ENCODE measurements at places on chromosomes 1 and 21.

DNA sequence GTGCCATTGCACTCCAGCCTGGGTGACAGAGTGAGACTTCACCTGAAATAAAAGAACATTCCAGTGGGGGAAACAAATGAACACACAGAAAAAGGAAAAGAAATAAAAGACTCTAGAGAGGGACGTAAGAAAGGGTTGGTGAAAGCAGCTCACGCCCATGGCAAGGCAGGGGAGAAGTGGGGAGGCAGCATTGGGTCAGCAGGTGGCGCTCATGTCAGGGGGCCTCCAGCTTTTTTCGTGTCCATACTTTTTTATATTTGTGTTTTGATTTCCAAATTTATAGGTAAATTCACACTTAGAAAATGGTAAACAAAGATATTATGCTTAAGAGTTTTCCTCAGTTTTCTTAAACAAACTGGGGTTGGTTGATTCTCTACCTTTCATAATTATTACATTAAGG is 45.5 kb downstream of the VPS13D start:
- peak; percentile 11 for DNase-seq

GRCh38 chr1:168725831-168726230 is 3.2 kb downstream of the DPT start:
- DNase-seq: no peak

GRCh38 chr1:169676001-169676400 is 35.4 kb downstream of the SELL start:
- DNase-seq: no peak

DNA sequence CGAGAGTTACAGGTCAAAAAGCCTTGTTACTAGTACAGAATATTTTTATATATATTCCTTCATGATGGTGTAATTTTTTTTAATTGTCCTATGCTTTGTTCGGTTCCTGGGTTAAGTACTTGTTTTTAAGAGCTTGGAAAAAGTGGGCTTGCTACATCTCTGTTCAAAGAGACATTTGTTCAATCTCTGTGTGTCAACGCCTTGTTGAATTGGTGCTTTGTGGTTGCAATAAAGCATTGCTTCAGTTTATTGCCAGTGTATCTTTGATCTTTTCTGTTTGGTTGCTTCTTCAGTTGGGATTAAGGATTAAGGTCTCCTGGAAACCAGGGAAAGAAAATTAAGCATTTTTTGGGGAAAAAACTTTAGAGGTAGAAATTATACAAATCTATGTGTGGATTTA is 47.7 kb upstream of the DNASE2B start:
- DNase-seq: no peak

DNA sequence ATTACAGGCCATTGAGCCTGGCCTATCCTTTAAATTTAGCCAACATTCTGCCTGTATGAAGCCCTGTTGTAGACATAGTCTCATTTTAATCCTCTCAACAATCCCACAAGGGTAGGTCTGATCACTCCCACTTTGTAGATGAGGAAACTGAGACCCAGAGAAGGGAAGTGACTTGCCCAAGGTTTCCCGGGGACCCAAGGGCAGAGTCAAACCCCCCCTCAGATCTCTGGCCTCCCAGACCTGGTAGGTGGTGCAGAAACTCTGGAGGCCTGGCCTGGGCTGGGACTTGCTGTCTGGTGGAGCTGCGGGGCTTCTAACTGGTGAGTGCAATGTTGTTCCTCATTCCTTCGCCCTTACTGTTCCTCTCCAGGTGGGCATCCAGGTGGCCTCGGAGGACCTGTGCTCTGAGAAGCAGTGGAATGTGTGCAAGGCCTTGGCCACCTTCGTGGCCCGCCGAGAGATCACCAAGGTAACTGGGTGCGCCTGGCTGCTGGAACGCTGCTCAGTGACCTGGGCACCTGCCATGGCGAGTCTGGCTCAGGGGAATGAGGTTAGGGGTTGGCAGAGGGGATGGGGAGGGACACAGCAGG is 29.7 kb downstream of the FAM151A start:
- DNase-seq: no peak

- DNase-seq: no peak
Observed at GRCh38 chr1:3410142-3410925, 44.1 kb upstream of the ARHGEF16 start.

DNA sequence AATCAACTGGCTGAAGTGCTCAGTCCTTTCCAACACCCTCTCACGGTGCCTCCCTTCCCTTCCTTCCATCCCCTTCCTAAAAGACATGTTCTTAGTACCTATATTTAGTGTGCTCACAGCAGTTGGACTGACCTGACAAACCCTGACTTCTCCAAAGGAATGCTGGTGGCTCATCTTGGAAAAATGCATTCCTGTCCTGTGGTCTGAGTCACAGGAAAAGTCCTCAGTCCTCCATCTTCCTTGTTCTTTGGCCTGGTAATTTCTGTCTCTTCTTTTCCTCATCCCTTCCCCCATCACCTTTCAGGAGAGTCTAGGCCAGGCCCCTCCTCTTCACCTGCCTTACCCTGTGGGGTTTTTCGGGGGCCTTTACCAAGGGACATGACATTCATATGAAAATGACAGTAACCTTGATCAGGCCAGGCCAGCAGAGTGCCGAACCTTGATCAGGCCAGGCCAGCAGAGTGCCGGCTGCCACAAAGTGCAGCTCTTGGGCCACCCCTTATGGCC is 7.2 kb downstream of the ATP1B1 start:
- DNase-seq: no peak

Data from stimulated activated CD4-positive, alpha-beta T cell treated with anti-CD3 and anti-CD28 coated beads, Interleukin-1b, Interleukin-23, amount 100 ng/mL, for 24 hours (primary cell).